ENCODE measurements at places on chromosomes 4 and X.

DNA sequence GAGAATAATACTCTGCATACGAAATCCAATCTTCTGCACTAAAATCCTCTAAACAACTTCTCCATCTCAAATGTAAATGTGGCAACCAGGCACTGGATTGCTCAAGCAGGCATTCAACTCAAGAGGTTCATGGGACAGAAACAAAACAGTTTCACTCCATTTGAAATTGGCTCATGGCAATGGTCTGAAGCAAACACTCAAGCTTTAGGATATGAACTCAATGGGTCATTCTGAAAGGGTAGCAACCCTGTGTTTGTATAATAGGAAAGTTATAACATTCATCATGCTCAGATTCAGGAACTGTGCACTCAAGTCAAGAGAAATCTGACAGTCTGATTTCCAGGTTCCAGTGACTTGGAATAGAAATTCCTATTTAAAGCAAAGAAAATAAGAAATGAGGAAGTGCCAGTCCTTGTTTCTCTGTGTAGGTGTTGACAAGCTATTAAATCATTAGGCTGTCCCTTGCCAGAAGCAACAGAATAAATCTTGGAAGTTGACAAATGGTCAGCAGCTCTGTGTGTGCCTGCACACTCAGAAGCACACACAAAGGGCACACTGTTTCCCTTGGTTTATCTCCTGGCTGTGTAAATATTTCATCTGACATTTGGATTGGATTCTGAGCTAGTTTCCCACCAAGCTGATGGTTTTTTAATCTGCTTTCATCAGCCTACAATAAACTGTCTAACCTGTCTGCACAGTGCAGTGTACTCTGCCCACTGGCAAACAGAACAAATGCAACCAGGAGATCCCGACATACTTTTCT is 75.9 kb upstream of the CITED1 start:
- DNase-seq = no peak

DNA sequence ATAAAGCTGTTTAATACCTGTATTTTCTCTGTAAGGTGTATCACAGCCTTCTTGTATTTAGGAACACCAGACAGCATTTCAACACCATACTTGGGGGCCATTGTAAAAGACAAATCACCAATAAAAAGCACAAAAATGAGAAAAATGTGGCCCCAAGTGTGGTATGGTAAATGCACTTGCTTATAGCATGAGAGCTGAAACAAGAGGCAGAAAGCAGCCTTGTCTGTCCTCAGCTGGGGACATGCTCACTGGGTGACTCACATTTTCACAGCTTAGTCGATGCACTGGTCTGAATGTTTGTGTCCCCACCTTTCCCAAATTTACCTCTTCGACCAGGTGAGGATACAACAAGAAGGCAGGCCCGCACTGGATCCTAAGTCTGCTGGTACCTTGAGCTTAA is 639.7 kb upstream of the AGA start:
- DNase-seq = no peak

DNA sequence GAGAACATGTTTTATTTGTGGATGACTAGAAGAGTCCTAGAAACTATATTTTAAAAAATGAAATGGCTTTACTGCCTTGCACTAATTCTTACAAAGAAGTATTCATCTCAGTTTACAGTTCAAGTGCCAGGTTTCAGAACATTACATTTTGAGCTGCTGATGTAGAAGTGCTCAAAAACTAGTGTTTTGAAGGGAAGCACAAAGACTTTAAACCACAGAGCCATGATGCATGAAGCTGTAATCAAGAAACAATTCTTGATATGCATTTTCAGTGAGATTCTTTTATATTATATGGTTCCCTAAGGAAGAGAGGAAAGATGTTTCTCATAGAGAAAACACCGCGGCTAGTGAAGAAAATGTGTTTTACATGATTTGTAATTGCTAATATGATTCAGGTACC is 1163.0 kb downstream of the RAPGEF2 start:
- no peak for DNase-seq

DNA sequence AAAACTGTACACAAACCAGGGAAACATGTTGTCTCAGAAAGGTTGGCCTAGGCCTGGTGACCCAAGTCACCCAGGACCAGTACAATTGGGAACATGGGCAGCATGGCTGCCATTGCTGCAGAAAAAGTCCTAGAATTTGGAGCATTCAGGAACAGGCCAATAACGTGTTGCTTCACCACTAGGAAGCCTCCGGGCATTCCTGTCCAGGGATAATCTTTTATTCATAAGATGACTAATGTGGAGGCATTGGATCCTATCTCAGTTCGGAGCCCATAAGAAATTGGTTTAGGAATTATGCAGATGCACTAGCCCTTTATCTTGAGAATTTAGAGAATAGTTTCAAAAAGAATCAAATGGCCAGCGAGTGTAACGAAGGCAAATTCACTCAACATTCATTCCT is 242.8 kb upstream of the NDST4 start:
- DNase-seq = no peak

- DNase-seq = no peak
Measured at GRCh38 chrX:30504309-30504708, 73.3 kb downstream of the TASL start.

DNA sequence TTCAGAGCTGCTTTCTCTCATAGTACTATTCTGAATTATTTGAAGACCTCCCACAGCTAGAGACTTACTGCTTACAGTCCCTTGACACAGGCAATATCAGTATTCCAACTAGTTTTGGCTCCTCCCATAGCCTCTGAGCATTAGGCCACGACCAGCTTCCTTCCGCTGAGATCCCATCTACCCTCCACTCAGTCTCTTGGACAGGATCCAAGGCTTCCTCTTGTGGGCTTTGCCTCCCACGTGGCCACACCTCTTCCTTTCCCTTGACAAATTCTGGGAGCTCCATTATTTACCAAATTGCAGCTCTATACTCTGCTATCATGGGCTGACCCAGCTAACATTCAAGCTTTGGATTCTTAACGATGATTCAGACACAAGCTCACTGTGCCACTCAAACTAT is 470.4 kb upstream of the GALNT7 start:
- DNase-seq = no peak

GRCh38 chrX:129654652-129655546 is at the start of gene APLN:
Gene APLN, minus strand, starts transcription at chrX:129654956. Its CDS starts 326 bp downstream, at chrX:129654630.
- DNase-seq = peak; percentile 10

GRCh38 chrX:135581496-135581895 is 61.0 kb downstream of the INTS6L start:
- DNase-seq = no peak
